CD4-positive, alpha-beta T cell treated with Interleukin-12 subunit alpha and Interleukin-12 subunit beta, for 1 hour (primary cell): ENCODE measurements at places on chromosomes 1 and 21.
A peak's percentile ranks its signal among the peaks of the same experiment; 100 is the strongest.

GRCh38 chr1:91647061-91647460, 146.4 kb downstream of the CDC7 start:
- DNase-seq: peak; percentile 11

GRCh38 chr1:200802865-200803512, 64.3 kb downstream of the CAMSAP2 start:
- peak; percentile 75 for DNase-seq

DNA sequence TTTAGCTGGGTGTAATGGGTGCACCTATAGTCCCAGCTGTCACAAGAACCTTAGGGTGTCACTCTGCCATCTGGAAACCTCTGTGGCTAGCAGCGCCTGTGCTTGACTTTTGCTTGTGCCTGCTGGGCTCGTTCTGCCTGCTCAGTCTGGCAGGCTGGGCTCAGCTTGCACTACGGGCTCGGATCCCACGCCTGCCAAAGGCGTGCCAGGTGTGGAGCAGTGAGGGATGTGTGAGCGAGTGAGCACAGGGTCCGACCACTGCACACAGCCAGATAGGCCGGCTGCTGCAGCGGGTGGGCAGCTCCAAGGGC, 2.8 kb upstream of the LSM10 start:
- DNase-seq: no peak

- DNase-seq: no peak
Observed at GRCh38 chr1:31198150-31198549, 41.5 kb downstream of the NKAIN1 start.

DNA sequence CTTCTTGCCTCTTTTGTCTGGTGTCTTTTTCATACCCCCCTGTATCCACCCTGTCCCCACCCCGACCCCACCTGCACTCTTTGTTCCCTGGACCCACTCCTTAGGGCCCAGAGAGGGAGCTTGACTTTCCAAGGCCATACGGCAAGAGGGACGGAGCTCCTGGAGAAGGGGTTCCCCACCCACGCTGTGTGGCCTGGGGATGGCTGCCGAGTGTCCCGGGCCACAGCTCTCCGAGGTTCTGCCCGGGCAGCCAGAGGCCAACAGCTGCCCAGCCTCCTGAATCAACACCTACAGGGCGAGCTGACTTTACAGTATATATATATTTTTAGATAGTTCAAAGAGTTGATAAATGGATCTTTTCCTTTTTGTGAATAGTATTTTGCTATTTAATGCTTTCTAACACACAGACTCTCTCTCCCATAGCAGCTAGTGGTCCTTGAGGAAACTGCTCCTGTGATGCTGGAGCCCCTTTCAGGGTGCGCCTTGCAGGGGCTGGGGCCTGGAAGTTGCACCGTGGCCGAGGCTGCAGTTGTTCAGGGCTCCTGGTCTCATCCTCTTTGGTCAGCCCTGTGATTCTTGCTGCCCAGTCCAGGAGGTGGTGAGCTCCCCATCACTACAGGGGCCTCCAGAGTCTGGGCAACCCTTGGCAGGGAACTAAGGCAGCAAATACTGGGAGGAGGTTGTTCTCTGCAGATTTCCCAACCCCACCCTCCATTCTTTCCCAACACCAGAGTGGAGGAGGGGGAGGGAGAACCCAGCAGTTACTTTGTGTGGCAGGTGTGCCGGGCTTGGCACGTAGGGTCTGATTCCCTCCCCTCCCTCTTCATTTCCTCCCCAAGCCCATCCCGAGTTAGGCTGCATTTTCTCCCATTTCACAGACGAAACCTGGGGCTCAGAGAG, 321.6 kb downstream of the PTPRU start:
- no peak for DNase-seq
